NCI-H748 treated with DMSO at 0.1 percent for 48 hours (cell line): ENCODE measurements at places on chromosomes 11 and 22.
A peak's percentile ranks its signal among the peaks of the same experiment; 100 is the strongest.

- no peak for DNase-seq
These were observed 9.1 kb downstream of the FAM111A start for GRCh38 chr11:59151761-59152160.

DNA sequence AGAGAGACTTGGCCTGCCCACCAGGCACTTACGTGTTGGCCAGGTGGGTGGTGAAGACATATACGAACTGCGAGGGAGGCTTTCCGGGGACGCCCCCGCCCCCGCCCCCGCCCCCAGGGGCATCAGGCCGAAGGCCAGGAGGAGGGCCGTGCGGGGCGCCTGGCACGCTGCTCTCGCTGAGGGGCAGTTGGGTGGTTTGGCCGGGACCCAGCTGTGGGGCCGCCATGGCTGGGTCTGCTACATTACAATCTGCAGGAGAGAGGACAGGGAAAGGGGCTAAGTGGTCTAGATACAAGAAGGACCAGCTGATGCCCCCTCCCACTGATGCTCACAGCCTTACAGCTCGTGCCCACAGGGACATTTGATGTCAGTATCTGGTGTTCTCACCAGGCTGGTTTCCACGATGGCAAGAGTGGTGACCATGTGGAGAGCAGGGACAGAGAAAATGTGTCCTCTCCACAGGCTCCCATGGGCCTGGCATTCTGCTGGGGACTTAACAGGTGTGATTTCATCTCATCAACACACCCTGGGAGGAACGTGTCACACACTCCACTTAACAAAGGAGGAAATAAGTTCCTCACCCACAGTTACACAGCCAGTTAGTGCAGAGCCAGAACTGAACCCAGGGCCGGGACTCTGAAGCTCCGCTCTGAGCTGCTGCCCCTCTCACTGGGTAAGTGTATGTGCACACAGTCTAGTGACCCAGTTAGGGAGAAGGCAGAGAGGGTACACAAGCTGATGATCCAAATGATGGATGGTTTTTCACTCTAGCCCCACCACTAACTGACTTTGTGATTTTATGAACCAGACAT is 19.7 kb downstream of the CXCR5 start:
- DNase-seq = no peak

- DNase-seq = no peak
These were observed 2.4 kb upstream of the CTSD start for GRCh38 chr11:1765871-1766718.

DNA sequence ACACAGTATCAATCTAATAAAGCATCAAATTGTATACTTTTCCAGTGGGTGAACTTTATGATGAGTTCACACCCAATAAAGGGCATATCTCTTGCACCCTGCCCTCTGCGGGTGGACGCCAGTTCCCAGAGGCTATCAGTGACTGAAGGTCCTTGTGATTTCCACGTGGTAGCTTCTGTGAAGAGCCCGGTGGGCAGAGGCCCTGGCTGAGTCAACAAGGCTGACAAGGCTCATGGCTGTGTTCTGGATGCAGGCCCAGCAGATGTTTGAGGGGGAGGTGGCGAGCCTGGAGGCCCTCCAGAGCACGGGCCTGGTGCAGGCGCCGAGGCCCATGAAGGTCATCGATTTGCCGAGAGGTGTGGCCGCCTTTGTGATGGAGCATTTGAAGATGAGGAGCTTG is 71.4 kb downstream of the PIWIL3 start:
- no peak for DNase-seq

- peak; percentile 1 for DNase-seq
These were observed 40.1 kb downstream of the CTSC start for GRCh38 chr11:88297421-88297820.

GRCh38 chr11:15893080-15893492 is 463.3 kb downstream of the SOX6 start:
- DNase-seq = no peak

DNA sequence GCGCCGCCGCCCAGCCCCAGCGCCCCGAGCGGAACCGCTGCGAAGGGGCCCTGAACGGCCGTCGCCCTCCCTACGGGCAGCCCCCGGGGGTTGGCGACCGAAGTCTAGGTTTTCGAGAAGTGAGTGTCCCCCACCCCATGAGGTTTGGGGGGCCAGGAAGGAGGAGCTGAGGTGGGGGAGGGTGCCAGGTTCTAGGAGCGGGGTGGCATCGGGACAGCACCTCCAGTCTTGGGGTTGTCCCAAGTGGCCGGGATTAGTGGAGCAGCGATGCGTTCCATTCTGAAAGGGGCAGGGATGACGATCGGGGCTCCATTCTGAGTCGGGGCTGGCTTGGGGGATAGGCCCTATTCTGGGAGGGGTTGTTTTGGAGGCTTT is 408 bp downstream of the PPP2R5B start:
- no peak for DNase-seq

DNA sequence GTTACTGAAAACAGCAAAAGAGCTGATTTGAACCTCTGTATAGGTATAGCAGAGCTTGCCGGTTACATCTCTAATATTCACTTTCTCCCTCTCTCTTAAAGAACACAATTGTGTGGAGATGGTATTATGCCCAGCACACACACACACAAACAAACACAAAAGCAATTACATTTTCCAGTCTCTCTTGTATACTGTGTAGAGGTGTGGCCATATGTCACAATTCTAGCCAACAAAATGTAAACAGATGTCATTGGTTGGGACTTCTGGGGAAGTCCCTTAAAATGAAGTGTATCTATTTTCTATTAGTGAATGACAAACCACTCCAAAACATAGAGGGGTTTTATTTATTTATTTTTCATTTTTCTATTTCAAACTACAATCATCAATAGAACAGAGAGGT is 12.8 kb downstream of the KCTD14 start:
- no peak for DNase-seq

- no peak for DNase-seq
These were observed 219.9 kb downstream of the HIPK3 start for GRCh38 chr11:33476945-33477606.

DNA sequence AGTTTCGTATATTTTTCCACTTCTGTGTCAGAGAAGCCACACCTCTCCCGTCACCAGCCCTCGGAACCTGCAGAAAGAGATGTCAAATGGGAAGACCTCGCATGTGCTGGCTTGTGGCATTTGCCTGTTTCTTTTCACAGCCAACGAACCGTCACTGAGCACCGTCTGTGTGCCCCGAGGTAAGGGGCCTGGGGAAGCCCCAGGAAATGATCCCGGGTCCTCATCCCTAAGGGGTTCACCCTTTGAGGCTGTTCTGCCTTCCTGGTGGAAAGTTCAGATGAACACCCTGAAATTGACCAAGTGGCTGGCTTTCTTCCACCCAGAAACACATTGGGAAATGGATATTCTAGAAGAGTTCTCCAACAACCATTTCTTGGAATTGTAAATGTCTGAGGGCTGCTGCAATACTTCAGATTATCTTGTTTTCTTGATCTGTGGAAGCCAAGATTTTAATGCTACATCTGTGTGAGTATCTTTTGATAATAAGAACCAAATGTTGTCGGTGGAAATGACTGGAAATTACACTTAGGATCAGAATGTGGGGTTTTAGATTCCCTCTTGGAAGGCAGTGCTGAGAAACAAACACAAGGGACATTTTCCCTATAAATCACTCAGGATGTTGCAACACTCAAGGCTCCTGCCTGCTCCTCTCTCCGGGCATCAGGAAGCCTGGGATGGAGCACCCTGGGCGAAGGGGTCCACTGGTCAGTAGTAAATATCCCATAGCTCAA is 37.6 kb downstream of the RIBC2 start:
- DNase-seq = no peak

DNA sequence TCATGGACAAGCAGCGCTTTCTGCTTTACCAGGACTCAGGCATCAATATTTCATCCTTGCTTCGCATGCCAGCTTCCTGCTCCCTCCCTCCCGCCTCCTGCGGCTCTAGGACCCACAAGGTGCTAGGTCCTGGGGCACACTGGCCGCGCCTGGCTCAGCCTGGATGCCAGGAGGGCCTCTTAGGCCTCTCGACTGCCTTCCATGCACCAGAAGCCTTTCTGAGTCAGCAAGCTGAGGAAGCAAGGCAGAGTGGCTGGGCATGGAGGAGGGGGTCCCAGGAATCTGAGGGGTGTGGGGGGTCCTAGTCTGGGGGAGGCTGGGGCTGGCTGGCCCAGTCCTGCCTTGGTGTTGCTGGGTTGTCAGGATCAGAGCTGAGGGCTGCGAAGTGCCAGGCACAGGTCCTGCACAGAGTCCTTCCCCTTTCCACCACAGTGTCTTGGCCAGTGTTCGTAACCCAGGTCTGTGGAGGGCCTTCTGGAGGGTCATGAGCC is 61.0 kb upstream of the THY1 start:
- no peak for DNase-seq

GRCh38 chr22:47019012-47019790 is 256.8 kb downstream of the TBC1D22A start:
- DNase-seq = no peak

DNA sequence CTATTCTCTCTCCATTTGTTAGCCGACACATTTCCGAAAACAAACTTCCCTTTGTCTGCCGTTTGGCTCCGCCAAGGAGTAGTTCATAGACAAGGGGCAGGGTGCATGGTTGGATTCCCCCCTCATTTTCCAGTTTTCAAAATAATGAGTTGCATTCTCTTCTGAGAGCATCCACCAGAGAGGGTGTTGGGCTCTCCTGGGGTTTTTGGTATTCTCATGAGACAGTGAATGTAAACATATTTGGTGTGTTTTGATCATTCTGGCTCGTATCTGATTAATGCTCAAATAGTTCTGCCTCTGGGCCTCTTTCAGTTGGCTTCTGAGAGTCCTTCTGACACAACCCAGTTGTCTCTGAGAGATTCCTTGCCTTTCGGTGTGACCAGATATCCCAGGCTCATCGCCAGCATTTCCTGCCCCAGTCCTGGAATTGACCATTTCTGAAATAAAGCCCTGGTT is 21.7 kb downstream of the GRAMD4 start:
- DNase-seq = no peak

DNA sequence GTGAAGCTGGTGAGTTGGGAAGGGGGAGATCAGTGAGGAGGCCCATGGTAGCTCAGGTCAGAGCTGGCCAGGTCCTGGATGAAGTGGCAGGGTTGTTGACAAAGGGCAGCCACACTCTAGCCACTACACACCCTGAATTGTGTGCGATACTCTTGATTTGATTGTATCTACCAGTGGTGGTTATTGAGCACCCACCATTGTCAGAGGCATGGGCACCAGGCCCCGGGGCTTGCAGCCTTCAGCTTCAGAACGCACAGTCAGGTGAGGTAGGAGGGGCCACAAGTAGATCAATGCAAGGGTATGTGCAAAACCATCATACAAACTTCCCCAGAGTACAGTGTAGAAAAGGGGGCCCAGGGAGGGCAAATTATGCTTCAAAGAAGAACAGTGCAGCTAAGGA is 38.1 kb downstream of the MICAL2 start:
- DNase-seq = no peak

DNA sequence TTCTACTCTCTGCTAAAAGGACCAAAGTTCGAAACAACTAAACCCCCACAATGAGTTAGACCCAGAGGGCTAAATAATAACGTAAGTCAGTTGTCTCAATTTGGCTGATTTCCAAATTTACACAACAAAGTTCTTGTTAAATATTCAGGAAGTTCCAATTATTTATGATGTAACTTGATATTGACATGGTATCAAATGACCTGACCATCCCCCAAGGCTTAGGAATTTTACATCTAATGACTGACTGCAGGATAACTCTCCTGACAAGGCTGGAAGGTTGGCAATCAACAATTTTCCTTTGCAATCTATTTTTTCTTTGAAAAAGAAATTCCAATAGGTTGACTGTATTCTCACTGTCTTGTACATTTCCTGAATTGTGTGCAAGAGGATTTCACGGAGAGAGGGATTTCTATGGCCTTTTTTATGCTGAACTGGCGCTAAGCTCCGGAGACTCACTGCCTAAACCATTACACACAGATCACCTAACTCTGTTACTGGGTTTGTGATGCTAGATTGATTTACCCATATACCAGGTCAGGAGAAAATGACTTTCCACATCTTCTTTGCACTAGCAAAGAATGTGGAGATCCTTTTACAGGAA is 9.6 kb upstream of the CDON start:
- DNase-seq = peak; percentile 67

- no peak for DNase-seq
These were observed 9.4 kb downstream of the KLHL22 start for GRCh38 chr22:20486229-20486628.

- DNase-seq = no peak
These were observed 119.6 kb upstream of the BLID start for GRCh38 chr11:122235615-122236014.

DNA sequence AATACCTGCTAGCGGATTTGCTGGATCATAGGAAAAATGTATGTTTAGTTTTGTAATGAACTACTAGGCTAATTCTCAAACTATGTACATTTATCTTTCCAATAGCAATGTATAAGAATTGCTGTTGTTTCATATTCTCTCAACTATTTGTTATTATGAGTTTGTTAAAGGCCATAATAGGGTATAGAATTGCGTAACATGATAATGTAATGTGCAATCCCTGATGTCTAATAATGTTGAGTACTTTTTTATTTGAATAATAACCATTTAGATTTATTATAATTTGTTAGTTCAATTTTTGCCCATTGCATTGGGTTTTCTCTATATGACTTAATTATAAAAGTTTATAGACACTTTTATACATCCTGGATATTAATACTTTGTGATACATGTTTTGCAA is 801.6 kb downstream of the LUZP2 start:
- DNase-seq = no peak

- DNase-seq = no peak
These were observed 36.9 kb downstream of the PACS1 start for GRCh38 chr11:66106786-66107599.

- DNase-seq = no peak
These were observed 12.9 kb downstream of the TCP11L1 start for GRCh38 chr11:33052231-33052630.

DNA sequence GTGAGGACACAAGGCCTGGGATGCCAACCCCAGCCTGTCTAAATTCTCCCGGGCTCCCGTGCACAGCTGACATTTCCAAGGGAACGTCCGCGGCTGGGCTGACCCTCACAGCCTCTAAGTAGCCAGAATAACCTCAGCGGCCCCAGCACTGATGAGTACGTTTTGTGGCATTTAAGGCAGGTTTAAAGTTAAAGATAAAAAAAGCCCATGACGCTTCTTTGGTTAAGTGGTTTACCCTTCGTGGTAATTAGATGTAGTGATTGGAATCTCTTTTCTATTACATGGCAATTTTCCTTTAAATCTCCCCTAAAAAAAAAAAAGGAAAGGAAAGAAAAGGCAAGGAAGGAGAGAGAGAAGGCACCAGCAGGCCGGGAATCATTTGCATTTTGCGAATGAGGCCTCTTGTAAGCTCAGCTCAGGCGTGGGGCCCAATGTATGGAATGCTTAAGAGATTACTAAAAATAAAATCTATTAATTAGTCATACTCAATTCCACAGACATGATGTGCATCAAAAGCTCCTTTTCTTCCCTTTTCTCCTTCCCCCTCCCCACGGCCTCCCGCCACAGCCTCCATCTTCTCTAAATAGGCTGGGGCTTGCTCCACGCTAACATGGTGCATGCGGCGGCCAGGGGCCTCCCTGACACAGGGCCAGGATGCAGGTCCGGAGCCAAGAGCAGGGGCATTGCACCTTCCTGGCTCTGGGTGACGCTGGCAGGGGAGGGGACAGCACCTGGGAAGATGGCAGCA is 44.1 kb downstream of the MACROD1 start:
- DNase-seq = no peak

GRCh38 chr11:62142921-62143320 is 19.1 kb downstream of the INCENP start:
- DNase-seq = no peak
